ENCODE measurements at places on chromosomes 7 and 10.

GRCh38 chr10:5486853-5487235 lies 12.5 kb downstream of the CALML5 start:
- peak overlapping the region; percentile 34 for H3K4me3 ChIP-seq
- H3K36me3 ChIP-seq = peaks cover under 1% of the 10 kb centered on the region
- peak overlapping the region; percentile 87 for H3K27ac ChIP-seq
- H3K27me3 ChIP-seq = peaks cover 2% of the 10 kb centered on the region

DNA sequence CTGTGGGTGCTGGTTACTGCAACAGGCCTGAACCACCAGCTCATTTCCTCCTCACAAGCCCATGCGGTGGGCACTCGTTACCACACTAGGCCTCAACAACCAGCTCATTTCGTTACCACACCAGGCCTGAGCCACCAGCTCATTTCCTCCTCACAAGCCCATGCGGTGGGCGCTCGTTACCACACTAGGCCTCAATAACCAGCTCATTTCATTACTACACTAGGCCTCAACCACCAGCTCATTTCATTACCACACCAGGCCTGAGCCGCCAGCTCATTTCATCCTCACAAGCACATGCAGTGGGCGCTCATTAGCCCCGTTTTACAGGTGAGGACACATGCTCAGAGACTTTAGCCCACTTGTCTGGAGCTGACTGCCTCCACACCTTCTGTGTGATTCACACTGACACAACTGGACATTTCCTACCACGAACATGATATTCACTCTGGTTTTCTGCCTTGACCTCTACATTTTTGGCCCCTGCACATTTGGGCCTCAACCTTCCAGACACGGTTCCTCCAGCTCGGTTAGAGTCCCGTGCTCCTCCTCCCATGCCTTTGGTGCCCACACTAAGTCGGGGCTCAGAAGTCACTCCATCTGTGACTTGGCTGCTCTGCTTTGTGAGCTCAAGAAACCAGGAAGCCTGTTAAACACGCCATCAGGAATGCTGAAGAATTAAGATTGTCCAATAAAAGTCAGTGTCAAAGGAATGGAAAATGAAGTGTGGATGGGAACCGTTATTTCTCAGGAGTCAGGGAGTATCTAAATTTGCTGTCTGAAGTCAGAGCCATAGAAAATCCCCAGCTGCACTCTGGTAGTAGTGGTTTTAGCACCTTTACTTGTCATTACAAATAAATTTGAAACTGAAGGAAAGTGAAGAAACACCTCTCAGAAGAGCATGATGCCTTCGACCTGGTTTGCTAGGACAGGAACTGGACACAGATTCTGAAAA lies 55.8 kb upstream of the LANCL2 start:
- H3K4me1 ChIP-seq = no peaks in the 10 kb centered on the region
- no peak overlapping the region for H3K27ac ChIP-seq
- peaks cover 18% of the 10 kb centered on the region for H3K36me3 ChIP-seq
- DNase-seq = no peak
- no peak overlapping the region for H3K4me3 ChIP-seq
- H3K27me3 ChIP-seq = peaks cover 4% of the 10 kb centered on the region

DNA sequence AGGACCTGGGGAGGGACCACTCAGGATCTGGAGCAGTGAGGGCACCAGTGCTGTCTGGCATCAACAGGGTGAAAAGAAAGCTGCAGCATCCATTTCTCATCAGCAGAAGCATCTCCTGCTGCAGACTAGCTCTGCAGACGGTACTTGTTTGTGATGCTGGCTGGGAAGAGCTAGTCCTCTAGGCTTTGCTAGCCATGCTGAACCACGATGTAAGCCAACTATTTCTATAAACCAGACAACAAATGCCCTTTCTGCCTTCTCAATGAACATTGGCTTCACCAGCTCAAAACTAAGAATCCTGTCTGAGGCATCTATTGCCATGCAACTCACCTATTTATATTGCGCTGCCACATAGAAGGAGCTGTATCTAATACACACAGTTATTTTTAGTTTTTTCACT lies 65.6 kb downstream of the CTTNBP2 start:
- no peak overlapping the region for H3K4me3 ChIP-seq
- H3K4me1 ChIP-seq = peaks cover 14% of the 10 kb centered on the region
- H3K27me3 ChIP-seq = no peaks in the 10 kb centered on the region
- no peaks in the 10 kb centered on the region for H3K36me3 ChIP-seq
- H3K27ac ChIP-seq = no peak overlapping the region

- DNase-seq = no peak
- no peak overlapping the region for H3K27ac ChIP-seq
- no peaks in the 10 kb centered on the region for H3K36me3 ChIP-seq
Measured at GRCh38 chr10:103748020-103748419, 107.4 kb downstream of the SH3PXD2A start.

DNA sequence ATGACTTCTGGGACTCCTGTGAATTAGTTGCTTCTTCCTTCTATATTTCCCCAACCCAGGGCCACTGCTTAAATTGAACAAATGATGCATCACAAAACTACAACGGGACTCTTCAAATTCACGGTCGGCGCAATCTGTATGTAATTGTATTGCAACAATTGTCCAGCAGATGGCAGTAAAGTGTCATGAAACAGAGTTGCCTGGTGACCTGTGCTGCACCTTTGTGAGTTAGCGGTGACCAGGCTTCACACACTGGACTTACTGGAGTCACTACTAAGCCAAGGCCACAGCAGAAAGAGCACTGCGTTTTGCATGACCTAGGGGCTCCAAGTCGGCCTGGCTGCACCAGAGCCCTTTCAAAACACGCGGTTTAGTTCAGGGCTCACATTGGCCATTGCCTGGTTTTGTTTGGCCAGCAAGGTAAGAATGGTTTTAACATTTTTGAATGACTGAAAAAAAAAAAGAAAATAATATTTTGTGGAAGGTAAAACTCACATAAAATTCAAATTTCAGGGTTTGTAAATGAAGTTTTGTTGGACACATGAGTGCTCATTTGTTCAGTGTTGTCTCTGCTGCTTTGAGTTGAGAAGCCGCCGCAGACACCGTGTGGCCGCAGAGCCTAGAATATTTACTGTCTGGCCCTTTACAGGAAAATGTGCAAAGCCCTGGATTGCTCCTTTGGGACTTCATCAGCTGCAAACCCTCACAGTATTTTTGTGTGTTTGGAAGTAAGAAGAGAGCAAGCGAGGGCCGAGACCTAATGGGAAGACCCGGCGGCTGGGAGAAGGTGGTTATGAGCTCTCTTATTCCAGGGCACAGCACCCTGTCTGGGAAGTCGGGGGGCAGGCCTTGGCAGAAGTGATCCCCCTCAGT lies 23.2 kb upstream of the ZNF32 start:
- H3K36me3 ChIP-seq = no peaks in the 10 kb centered on the region
- H3K4me1 ChIP-seq = peaks cover 6% of the 10 kb centered on the region
- H3K27ac ChIP-seq = no peak overlapping the region
- peak; percentile 43 for DNase-seq
- peaks cover 9% of the 10 kb centered on the region for H3K27me3 ChIP-seq

GRCh38 chr10:93076871-93077270 lies 3.2 kb downstream of the CYP26A1 start:
- H3K27ac ChIP-seq = no peak overlapping the region
- H3K4me3 ChIP-seq = peak overlapping the region; percentile 18
- DNase-seq = no peak
- H3K27me3 ChIP-seq = peaks cover 25% of the 10 kb centered on the region

- H3K27me3 ChIP-seq = peaks cover 5% of the 10 kb centered on the region
- H3K4me1 ChIP-seq = peaks cover 10% of the 10 kb centered on the region
- no peaks in the 10 kb centered on the region for H3K36me3 ChIP-seq
- peak overlapping the region; percentile 94 for H3K4me3 ChIP-seq
- H3K27ac ChIP-seq = peak overlapping the region; percentile 95
Measured at GRCh38 chr7:66921918-66922486, 977 bp downstream of the TMEM248 start.

DNA sequence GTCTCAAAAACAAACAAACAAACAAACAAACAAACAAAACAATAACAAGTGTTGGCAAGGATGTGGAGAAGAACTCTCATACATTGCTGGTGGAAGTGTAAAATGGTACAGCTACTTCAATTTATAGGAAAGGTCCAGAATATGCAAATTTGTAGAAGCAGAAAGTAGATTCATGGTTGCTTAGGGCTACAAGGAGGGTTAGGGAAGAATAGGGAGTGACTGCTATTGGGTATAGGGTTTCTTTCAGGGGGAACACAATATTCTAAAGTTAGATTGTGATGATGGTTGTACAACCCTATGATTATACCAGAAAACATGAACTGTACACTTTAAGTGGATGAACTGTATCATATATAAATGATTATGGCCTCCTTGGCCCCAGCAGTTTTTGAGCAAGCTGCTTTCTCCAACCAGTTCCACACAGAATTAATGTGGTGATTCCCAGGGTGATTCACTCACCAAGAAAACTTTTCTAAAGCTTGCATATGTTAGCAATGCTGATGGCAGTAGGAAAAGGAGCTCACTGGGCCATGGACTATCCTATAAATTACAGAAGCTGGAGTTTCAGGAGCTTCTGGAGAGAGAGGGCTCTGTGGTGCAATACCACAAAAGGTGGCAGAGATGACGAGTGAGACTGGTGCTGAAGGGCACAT lies 52.8 kb upstream of the KCNIP2 start:
- peaks cover 17% of the 10 kb centered on the region for H3K4me1 ChIP-seq
- no peak overlapping the region for H3K27ac ChIP-seq
- no peak for DNase-seq
- H3K27me3 ChIP-seq = peaks cover 6% of the 10 kb centered on the region
- H3K4me3 ChIP-seq = no peak overlapping the region

GRCh38 chr10:86107131-86107530 lies 259.5 kb downstream of the GRID1 start:
- no peak overlapping the region for H3K27ac ChIP-seq
- H3K27me3 ChIP-seq = no peaks in the 10 kb centered on the region
- peaks cover 2% of the 10 kb centered on the region for H3K36me3 ChIP-seq
- DNase-seq = no peak
- H3K4me1 ChIP-seq = peaks cover 3% of the 10 kb centered on the region
- H3K4me3 ChIP-seq = no peak overlapping the region

DNA sequence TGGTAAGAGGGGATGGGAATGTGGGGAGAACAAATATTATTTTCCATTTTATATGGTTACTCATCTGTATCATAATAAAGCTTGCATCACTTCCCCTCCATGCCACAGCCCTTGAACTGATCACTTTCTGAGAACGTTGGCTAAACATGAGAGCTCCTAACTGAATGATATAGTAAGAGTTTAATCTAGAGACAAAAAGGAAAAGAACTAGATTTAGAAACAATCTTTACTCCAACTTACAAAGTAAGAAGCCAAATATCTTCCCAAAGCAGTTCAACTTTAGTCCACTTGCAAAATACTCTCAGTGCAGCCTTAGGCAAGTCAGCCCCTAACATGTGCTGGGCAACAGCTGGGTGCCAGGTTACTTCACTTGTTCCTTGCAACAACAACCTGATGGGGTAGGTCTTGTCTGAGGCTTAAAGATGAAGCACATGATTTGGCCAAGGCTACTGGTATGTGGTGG lies 20.3 kb downstream of the SMURF1 start:
- H3K27me3 ChIP-seq = no peaks in the 10 kb centered on the region
- no peak overlapping the region for H3K4me3 ChIP-seq
- H3K27ac ChIP-seq = no peak overlapping the region
- no peak for DNase-seq
- peaks cover 7% of the 10 kb centered on the region for H3K36me3 ChIP-seq
- peaks cover 18% of the 10 kb centered on the region for H3K4me1 ChIP-seq
